ENCODE measurements at places on chromosomes 16 and 17. TPM values are rescaled to one million over a fixed set of nuclear protein-coding genes. Genes with fewer than 3 reads are reported as not detected.

Gene AOC3
- 0.75 TPM for total RNA-seq

- peak; percentile 71 for ATAC-seq
These were observed 21.2 kb upstream of the TAOK1 start for GRCh38 chr17:29368926-29369325.

Gene SLFN12
- 0.72 TPM for total RNA-seq

DNA sequence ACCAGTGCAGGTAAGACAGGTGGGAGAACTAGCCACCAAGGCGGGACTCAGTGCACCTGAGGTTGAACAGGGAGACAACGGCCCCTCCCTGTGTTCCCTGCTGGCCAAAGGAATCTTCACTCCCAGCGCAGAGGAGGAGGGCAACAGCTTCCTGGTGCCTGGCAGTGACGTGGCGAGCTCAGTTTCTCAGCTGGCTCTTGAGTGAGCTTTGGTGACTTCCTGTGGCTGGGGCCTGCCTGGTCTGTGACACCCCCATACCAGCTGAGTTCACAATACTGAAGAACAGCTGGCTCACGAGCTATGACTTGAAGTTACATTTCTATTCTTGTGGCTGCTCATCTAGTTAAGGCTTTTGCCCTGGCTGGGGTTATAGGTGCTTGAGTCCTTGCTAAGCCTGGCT is 26.1 kb downstream of the WNT9B start:
- ATAC-seq: no peak

DNA sequence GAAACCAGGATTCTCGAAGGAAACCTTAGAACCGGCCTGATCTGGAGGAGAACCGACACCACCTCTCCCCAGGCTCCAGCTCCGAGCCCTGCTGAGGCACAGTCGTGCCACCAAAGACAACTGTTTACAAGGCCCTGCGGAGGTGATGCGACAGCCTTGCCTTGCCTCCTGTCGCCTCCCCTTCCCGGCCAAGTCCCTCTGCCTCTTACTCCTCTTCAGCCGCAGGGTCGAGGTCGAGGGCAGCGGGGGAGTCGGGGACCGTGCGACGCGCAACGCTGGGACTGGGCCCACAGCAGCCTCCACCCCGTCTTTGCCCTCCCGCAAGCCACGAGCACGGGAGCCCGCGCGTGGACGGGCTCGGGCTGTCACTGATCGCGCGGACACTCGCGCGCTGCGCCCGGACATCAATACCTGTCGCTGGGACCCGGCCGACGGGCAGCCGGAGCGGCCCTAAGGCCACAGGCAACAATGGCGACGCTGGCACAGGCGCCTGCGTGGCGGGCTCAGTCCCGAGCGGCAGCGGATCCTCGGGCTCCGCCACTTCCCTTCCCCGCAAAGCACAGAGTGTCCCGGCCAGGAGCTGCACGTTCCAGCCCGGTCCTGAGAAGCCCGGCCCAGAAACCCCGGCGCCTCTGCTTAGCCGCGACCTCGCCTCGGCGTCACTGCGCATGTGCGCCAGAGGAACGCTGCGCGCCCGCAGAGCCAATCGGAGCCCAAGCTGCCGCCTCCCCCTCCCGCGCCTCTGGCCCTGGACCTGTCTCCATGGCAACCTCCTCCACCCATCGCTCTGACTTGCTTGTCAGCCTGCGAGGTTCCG is at the start of gene ZNF287:
ZNF287 (minus strand) TSS at position 664 of the 817 bp plus-strand sequence. CDS start 1,473 bp downstream, outside the sequence.
- ATAC-seq: peak; percentile 97

Gene MC1R
- 3.6 TPM for total RNA-seq

GRCh38 chr16:69319381-69319780 is 8.2 kb downstream of the VPS4A start:
- ATAC-seq: no peak

Data from motor neuron (in vitro differentiated cells).